Stimulated activated CD4-positive, alpha-beta T cell treated with anti-CD3 and anti-CD28 coated beads, Interleukin-1b, Interleukin-23, amount 100 ng/mL, for 1 hour (primary cell): ENCODE measurements at places on chromosomes 7 and 10.
A peak's percentile ranks its signal among the peaks of the same experiment; 100 is the strongest.

DNA sequence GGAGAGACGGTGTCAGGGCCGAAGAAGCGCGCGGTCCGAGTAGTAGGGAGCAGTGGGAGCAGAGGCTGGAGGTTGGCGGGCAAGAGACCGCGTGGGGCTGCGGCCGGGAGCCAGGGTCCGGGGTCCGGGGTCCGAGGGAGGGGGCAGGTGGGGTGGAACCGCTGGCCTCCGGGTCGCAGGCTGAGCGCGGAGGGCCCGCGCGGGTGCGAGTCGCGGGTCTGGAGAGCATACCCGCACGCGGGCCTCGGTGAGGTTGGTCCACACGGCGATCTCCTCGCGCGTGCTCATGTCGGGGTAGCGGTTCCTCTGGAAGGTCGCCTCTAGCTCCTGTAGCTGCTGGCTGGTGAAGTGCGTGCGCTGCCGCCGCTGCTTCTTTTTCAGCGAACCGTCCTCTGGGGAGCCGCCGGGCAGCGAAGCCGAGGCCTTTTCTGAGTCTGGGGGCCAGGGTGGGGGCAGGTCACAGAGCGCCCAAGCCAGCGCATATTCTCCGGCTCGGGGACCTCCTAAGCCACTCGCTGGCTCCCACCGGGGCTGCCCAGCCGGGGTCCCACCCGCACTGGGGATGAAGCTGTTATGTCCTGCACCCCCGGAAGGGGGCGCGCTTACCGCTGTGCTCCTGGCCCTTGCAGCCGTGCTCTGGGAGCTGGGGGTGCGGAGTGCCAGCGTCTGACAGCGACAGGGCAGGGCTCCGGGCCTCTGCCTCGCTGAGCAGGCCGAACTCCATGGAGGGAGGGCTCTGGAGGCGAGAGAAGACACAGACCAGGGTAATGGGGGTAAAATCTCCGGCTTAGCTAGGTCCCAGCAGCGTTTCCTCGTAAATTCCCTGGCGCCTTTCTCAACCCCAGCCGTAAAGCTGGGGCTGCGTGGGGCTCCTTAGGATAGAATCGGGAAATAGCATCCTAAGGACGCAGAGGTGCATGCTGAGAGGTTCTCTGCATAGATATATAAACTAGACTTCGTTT, 5.5 kb downstream of the ELOVL3 start:
- peak; percentile 28 for DNase-seq

GRCh38 chr10:70714245-70714644, 41.9 kb downstream of the ADAMTS14 start:
- DNase-seq: no peak

GRCh38 chr10:98262571-98262970, 5.4 kb downstream of the LOXL4 start:
- DNase-seq: no peak

DNA sequence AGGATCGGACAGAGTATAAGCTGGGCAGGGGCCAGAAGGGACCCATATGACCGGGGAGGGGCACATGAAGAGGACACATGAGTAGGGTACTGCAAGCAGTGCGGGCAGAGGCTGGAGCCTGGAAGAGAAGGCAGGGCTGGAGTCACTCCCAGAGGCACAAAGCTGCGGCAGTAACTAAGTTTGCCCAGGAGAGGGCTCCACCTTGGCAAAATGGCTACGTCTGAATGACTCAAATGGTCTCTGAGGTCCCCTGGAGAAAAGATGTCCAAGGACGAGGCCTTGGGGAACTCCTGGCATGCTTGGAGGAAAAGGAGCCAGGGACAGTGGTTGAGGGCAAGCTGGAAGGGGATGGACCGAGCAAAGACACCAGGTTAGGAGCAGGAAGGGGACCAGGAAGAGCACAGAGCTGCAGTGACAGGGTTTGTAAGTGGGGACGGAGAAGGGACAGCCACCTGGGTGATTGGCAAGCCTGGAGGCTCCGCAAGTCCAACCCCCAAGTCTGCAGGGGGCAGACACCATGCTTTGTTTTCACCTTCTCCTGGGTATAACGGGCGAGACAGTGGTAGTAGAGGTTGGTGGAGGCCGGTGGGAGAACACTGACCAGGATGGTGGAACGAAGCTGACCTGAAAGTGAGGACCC, 43.1 kb upstream of the LBX1 start:
- peak; percentile 40 for DNase-seq

DNA sequence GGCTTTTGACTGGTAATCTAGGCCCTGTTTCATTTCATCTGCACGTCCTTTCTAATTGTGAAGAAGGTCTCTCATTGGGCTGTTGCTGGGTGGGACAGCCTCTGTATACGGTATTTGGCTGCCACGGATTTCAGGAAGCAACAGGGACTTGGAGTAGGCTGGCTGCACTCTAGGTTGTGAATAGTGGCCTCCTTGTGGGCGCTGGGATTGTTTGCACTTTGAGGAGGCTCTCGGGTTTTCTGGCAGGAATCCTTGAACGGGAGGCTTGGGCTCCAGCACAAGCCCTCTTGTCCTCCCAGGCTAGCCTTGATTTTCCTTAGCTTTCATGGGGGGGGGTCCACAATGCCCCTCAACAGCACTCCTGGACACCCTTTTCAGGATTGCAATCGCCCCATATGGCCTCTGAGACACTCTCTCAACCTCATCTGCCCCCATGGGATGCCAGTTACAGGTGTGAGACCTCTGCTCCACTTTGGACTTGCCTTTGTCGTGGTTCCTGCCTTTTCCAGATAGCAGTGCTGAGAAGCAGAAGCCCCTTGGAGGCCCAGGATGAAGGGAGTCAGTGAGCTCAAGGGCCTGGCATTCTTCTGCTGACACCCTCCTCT, 33.9 kb upstream of the ZNF273 start:
- DNase-seq: no peak

DNA sequence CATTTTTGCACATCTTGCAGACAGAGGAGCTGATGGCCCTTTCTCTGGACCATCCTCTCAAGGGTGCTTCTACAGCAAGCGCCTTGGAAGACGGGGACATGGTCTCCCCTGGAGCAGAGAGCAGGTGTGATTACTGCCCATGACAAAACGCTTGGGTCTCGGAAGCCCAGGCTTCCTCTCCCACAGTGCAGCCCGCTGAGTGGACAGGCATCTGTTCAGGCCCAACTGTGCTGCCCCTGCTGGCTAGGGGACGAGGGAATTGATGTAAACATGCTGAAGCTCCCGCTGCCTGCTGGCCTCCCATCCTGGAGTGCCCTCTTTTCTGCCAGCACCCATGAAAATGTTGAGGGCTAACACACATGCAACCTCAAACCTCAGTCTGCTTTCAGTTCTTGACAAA, 14.3 kb downstream of the IL15RA start:
- no peak for DNase-seq

GRCh38 chr7:129843978-129844840, 108.6 kb downstream of the UBE2H start:
- DNase-seq: no peak

DNA sequence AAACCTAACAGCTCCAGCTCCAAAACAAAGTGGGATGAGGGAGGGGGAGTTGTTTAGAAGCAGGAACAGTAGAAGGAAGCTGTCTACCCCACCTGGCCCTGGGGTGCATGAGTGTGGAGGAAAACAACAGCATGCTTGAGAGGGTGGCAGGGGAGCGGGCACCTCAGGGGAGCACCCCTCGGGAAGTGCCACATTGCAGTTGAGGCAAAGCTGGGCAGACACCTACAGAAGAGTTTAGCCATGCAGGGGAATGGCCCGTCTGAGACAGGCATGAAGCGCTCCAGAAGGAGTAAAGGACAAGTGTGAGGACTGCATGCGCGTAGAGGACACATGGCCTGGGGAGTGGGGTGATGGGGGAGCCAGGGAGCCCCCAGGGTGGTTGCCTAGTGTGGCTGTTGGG, 18.1 kb downstream of the CHAT start:
- no peak for DNase-seq

GRCh38 chr7:90413185-90413528, 9.9 kb downstream of the CLDN12 start:
- no peak for DNase-seq

GRCh38 chr10:18261063-18261610, 120.9 kb downstream of the CACNB2 start:
- DNase-seq: no peak

DNA sequence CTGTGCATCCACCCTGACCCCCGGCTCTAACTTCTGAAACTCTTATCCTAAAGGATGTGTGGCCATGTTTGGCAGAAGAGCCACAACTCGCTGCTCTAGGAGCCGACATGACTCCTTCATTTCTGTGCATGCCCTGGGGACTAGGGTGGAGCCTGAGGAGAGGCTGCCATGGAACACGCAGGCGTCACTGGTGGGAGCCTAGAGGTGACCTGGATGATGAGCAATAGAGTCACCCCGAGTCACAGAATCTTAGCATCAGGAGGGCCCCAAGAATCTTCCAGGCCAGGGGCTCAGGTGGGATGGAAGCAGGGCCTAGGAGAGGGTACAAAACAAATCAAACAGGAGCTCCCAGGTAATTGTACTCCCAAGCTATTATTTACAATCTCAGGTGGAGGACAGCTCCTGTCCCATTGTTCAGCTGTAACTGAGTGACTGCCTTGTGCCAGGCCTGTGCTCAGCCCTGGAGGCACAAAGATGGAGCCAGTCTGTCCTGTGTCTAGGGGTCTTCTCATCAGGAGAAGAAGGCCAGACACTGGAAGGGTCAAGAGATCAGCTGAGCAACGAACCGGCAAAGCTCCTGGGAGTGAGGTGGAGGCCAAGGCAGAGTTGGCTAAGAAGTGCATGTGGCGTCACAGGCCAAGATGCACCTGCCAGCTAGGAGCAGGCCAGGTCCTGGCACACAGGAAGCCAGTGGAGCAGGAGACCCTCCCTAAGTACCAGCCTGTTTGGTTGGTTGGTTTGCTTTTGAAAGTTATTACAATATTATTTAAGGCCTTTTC, 5.8 kb upstream of the ZNF22 start:
- no peak for DNase-seq

GRCh38 chr7:130961128-130961601, 227.2 kb upstream of the KLF14 start:
- DNase-seq: no peak

GRCh38 chr10:17475661-17476060, 21.3 kb upstream of the ST8SIA6 start:
- no peak for DNase-seq

- no peak for DNase-seq
Measured at GRCh38 chr10:21744223-21744622, 210.2 kb downstream of the MLLT10 start.

- no peak for DNase-seq
Measured at GRCh38 chr7:112908086-112908485, 117.9 kb upstream of the TMEM168 start.

DNA sequence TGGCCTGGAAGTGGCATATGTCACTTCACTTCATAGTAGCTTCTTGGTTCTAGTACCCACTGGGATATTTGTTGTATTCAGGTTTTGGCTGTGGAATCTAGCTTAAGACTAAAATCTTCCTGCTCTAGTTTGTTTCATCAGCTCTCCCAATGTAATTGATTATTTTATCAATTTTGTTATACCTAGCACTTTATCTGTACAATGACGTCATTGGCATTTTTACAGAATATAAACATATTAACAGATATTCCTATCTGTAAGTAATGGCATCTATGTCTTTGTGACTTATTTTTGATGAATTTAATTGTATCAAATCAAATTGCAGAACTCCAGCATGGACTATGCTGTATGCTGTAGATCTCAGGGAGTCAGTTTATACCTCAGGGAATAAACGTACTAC, 19.7 kb downstream of the KIAA1217 start:
- no peak for DNase-seq

GRCh38 chr7:108650467-108650866, 80.8 kb downstream of the DNAJB9 start:
- no peak for DNase-seq

- no peak for DNase-seq
Measured at GRCh38 chr7:2205036-2205780, 27.5 kb downstream of the MAD1L1 start.

DNA sequence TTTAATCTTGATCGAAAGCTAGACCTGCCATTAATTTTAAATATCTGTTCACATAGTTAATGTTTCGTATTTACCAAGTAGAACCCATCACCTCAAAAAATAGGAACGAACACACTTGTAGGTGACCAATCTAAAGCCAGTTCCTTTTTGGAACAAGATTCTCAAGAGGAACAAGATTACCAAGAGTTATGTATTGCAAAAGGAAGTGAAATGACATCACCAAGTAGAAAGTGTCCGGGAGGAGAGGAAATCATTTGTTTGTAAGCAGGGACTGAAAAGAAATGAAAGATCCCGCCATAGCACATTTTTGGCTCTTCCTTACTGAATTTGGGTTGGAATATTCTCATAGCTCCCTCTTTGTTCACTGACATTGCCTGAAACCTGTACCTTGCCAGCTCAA, 1200.5 kb downstream of the SORCS1 start:
- DNase-seq: no peak

DNA sequence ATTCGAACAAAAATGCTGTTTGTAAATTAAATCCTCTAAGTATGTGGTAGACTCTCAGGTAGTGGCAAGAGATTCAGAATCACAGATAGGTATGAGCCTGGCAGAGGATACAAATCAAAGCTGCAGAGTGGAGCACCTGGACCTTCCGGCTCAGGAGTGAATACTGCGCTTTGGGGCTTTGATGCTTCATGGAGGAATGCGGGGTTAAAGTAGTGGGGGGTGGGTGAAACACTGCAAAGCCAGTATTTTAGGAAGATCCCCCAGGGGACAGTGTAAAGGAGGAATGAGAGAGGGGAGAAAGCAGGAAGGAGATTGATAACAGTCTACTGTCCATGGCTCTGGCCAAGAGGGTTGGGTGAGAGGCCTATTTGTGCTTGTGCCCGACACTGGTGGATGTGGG, 43.2 kb downstream of the CREB5 start:
- no peak for DNase-seq

GRCh38 chr7:74412056-74412455, 41.6 kb upstream of the GTF2IRD1 start:
- DNase-seq: no peak

DNA sequence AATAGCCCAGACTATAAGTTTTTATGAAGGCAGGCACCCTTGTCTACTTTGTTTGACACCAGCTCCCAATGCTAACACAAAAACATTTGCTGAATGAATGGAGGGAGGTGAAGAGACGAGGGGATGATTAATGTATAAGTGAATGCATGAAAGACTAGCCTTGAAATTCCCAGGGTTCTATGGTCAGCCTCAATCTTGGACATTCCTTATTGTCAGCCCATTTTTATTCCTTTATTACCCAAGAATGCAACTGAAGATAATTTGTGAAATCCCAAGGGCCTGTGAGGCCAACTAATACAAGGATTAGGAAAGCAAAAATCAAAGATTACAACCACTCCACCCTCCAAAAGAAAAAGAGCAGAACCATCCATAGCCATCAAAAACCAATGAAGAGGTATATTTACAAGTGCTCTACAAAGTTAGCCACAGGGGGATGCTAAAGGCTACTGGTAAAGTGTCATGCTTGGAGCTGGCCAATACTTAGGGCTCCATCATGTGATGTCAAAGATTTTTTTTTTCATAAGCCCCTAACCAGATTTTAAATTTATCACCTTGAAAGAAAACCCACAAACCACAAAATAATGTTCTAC, 40.0 kb upstream of the ASAH2 start:
- no peak for DNase-seq
